ENCODE measurements at places on chromosomes 16 and 17.

DNA sequence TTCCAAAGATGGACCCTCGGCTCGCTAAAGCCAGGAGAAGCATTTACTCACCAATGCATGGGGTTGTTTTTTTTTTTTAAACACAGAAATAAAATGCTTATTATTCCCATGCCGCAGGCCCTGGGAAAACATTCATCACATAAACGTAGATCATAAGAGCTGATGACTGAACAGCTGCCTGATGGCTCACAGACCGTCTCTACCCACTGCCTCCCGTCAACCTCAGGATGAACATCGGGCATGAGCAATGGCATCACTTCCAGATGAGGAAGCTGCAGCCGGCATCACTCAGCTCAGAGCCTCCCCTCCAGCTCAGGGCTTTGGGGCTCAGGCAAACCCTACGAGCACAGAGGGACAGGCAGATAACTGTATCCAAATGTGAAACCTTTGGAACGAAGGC is 380.6 kb downstream of the CPPED1 start:
- no peak for DNase-seq

- DNase-seq = no peak
These were observed 162.3 kb downstream of the KATNIP start for GRCh38 chr16:27712251-27712711.

- DNase-seq = peak; percentile 59
These were observed 421 bp upstream of the DLX4 start for GRCh38 chr17:49968405-49969133.

DNA sequence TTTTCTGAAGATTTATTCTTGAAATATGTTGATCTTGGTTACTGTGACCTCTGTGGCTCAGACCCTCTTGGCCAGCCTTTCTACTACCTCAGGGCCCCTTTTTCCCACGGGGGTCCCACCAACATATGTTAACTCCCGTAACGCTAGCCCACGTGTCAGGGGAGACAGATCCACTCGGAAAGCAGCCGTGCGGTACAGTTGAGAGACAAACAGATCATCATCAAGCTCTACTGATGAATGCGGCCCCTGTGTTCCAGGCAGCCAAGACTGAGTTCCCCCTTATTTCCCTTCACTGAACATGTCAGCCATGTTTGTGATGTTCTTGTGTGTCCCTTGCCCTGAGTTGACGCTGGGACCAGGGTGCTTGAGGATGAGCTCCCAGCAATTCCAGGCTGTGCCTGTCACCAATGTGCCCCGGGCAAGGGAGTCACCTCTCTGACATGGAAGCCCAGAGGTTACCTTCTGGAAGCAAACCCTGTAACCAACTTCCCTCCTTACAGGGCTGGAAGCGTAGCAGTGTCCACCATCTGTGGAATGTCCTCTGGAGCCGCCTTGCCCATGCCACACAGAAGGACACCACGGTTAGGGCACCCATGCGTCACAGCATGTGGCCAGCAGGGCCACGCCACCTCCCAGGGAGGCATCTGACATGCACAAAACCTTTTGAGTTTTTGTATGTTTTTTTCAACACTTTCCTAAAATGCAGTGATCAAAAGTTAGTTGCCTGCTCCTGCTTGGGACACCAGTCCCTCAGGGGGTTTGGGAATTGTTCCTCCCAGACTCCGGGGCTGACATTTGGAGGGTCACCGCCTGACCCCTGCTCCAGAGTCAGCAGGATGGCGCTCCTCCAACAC is 193.7 kb upstream of the CHMP6 start:
- DNase-seq = no peak

DNA sequence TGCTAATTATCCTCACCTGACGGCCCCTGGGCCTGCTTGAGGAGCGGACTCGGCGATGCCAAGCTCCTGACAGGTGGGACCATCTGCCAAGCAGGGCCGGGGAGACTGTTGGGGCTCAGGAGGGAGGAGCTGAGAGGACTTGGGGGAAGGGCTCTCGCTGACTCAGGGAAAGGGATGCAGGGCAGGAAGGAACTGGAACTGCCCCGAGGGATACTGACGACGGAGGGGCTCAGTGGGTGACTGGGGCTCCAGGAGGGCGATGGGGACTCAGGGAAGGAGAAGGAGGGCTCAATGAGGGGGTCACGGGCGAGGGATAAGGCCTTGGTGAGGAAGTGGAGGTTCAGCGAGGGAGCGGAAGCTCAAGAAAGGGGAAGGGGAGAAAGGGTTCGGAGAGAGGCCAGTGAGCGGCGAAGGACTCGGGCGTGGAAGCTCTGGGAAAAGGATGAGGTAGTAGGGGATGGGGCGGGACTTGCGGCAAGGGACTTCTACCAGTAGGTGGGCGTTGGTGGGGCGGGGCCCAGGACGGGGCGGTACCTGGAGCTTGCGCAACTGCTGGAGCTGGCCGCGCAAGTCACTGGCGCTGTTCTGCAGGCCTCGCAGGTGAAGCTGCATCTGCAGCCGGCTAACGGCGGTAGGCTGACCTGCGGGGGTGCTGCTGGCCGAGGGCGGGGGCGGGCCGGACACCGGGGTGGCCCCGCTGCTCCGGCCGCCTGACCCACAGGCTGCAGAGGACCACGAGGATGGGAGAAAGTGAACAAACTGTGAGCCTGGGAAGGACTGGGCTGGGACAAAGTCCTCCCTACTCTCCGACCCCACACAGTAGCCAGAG is 46.5 kb downstream of the SRCIN1 start:
- DNase-seq = peak; percentile 81

- no peak for DNase-seq
These were observed 194.3 kb downstream of the C16orf78 start for GRCh38 chr16:49567950-49568349.

DNA sequence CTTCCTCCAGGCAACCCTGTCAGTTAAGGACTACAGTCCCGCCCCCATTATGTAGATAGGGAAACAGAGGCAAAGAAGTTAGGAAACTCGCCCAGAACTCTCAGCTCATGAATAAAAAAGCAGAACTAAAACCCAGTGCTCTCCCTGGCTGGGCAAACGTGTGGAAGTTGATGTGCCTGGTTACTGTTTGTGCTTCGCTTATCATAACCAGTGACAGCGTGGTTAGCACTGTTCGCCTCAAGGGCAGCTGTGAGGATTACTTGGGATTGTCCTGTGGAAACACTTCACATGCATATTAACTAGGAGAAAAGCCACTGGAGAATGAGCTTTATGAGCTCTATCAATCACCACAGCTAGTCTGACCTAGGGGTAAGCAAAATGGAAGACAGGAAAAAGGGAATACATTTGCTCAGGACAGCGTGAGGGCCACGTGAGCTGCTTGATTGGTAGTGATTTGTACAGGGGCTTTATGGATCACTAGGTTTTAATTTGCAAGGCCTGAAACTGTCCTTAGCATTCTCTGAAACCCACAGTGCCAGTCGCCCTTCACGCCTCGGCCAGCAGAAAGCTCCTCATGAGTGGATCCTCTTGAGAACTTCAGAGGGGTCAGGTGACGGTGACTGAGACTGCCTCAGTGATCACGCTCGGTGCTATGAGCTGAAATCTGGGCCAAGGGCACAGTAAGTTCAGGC is 19.9 kb downstream of the CYB5D2 start:
- no peak for DNase-seq

- no peak for DNase-seq
These were observed 27.4 kb upstream of the SSTR2 start for GRCh38 chr17:73137376-73137775.

DNA sequence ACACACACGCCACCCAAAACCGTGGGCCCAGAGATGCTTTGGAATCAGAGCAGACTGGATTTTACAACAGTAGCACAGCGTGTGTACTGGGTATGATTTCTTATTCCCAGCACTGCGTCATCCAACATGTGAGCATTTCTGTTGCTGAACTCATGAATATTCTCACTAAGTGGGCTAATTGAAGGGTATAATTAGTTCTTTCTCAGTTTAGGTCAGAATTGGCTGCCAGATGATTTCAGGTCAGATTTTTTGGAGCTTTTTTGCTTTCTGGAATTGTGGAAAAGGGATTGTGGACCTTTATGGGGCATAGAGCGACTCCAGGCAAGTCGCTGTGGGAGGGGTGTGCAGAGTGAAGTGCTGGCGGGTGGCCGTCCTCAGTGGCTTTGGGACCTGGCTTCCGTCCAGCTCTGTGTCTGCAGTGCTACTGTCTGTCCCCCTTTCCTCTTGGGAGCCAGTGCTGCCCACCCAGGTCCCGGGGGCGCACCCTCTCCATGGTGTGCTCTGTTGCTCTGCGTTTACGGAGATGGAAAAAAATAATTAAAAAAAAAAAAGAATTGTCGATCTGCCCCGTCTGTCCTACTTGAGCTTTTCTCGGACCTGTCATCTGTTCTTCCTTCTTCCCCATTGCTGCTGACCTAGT is 25.0 kb downstream of the FOXK2 start:
- no peak for DNase-seq

- peak; percentile 45 for DNase-seq
These were observed 215.2 kb downstream of the ZFHX3 start for GRCh38 chr16:72832621-72833248.

DNA sequence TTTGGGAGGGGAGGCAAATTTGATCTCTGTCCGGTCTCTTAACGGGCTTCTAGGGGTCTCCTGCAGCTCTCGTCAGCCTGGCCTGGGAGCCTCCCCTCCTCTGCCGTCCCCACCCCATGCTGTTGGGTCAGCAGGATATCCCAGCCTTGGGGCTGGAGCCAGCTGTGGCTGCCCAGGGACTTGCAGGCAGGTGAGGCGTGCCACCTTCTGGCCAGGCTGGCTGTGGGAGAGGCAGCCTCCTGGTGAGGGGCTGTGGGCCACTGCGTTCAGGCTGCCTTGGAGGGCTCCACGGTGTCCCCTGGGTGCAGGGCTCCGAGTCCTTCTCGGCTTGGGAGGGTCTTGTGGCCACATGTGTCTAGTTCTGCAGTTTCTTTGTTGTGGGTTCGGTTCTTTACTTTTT is 34.6 kb downstream of the TBCD start:
- DNase-seq = no peak

- no peak for DNase-seq
These were observed 239.2 kb upstream of the AXIN2 start for GRCh38 chr17:65800655-65801054.

GRCh38 chr17:65626451-65626850 is 65.0 kb upstream of the AXIN2 start:
- DNase-seq = no peak

DNA sequence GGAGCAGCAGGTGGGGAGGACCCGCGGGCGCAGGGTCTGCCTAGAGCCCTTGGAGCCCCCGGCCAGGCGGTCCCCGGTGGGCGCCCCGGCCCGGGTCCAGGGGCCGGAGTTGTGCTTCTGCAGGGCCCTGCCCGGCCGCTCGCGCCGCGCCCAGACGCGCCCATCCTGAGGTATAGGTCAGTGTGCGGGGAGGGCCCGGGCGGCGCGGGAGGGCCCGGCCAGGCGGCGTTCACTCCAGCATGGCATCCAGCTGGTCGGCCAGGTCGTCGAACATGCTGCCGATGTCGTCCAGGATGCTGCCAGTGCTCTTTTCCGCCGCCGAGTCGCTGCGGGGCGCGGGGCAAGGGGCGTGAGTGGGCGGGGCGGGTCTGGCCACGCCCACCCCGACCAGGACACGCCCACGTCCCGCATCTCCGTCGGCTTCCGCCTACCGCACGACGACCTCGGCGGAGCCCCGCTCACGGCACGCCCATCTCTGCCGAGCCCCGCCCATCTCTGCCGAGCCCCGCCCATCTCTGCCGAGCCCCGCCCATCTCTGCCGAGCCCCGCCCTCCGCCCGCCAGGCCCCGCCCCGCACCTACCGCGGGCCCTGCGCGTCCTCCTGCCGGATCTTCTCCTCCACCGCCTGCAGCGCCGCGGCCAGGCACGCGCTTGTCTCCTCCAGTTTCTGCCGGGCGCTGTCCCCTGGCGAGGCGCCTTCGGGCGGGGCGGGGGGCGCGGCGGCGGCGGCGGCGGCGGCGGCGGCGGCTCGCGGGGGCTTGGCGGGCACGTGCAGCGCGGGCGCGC is 17.9 kb downstream of the CASKIN1 start:
- peak; percentile 41 for DNase-seq

- no peak for DNase-seq
These were observed 20.0 kb upstream of the PABPN1L start for GRCh38 chr16:88886420-88886844.

GRCh38 chr16:88940862-88941817 is 35.9 kb downstream of the CBFA2T3 start:
- DNase-seq = no peak

GRCh38 chr17:75637143-75637538 is 3.9 kb downstream of the SMIM5 start:
- DNase-seq = no peak

DNA sequence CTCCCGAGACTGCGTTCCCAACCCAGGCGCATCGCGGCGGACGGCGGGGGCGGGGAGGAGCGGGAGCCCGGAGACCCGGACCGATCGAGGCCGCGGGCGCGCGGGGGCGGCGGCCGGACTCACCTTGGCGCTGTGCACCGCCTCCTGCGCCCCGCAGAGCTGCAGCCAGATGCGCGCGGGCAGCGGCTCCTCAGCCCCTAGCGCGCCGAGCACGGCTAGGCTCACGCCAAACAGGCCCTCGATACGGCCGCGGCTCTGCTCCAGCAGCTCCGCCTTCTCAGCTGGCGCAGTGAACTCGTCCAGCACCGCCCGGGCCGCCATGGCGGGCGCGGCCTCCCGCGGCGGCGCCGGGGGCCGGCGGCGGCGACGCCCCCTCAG is 339 bp downstream of the N4BP1 start:
- DNase-seq = no peak

GRCh38 chr17:37567538-37567937 is 41.7 kb downstream of the SYNRG start:
- no peak for DNase-seq

GRCh38 chr16:7755347-7755882 is 422.8 kb downstream of the RBFOX1 start:
- no peak for DNase-seq

DNA sequence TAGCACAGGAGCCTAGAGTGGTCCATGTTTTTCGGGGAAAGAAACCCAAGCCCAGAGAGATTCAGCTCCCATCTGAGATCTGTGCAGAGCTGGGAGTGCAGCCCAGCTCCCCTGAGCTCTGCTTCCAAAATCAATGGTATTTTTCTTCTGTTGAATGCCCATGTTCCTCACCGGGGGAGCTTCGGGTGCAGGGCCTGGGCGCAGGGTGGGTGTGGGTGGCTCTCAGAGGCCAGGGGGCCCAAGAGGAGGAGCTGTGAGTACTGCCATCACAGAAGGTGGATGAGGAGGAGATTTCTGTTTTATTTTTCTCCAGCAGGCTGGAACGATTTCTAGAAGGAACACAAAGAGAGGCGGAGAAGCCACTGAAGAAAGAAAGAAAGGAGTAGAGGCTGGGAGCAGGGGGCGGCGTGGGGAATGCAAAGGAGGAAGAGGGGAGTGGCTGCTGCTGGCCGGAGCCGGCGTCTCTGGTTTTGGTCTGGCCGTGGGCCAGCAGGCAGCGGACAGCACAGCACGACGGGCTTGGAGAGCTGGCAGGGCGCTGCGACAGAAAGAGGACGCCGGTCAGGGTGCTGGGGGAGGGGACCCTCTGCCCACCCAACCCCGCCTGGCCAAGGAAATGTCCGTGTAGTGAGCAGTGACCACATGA is 76.2 kb upstream of the KSR1 start:
- DNase-seq = no peak

GRCh38 chr17:59124665-59125064 is 18.0 kb upstream of the TRIM37 start:
- DNase-seq = no peak

GRCh38 chr16:55735120-55735781 is 79.5 kb downstream of the SLC6A2 start:
- no peak for DNase-seq
